ENCODE measurements at places on chromosomes 1 and 21.

- peaks cover 31% of the 10 kb centered on the region for H3K4me1 ChIP-seq
- DNase-seq: no peak
- peaks cover 55% of the 10 kb centered on the region for H3K36me3 ChIP-seq
- peak overlapping the region; percentile 66 for H3K27ac ChIP-seq
- H3K27me3 ChIP-seq: no peaks in the 10 kb centered on the region
These were observed 10.4 kb downstream of the LGALS8 start for GRCh38 chr1:236534151-236534651.

- no peaks in the 10 kb centered on the region for H3K27me3 ChIP-seq
- peak; percentile 23 for DNase-seq
- peak overlapping the region; percentile 64 for H3K4me3 ChIP-seq
- peaks cover 29% of the 10 kb centered on the region for H3K4me1 ChIP-seq
- H3K27ac ChIP-seq: peak overlapping the region; percentile 66
These were observed 29.4 kb downstream of the MRPL37 start for GRCh38 chr1:54229281-54229891.

DNA sequence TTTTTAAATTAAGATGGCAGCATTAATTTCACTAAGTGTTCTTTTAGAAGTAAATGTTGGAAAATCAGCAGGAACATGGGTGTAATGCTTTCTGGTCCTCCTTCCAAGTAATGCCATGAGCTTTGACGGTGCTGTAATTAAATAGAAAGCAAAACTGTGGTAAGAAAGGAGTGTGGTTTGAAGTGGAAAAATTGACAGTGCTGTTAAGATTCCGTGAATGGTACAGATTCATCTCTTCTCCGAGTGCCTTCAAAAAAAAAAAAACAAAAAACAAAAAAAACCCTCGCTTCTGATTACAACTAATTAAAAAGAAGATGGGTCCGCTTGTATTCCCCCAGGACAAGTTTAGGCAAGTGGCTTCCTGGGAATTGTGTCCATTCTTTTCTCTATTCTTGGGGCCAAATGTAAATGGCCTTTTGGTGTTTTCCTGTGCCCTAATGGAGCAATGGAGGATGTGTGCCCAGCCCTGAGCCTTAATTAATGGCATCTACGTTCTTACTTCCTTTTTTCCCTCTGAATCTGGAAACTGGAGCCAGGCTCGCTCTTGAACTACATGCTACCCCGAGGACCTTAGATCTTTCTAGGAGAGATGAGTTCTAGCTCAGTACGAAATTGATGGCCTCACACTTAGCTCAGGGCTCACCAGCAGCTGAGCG, 5.1 kb downstream of the LMO4 start:
- peak overlapping the region; percentile 89 for H3K27ac ChIP-seq
- peak overlapping the region; percentile 84 for H3K4me3 ChIP-seq
- peaks cover 53% of the 10 kb centered on the region for H3K4me1 ChIP-seq
- H3K36me3 ChIP-seq: peaks cover 35% of the 10 kb centered on the region

DNA sequence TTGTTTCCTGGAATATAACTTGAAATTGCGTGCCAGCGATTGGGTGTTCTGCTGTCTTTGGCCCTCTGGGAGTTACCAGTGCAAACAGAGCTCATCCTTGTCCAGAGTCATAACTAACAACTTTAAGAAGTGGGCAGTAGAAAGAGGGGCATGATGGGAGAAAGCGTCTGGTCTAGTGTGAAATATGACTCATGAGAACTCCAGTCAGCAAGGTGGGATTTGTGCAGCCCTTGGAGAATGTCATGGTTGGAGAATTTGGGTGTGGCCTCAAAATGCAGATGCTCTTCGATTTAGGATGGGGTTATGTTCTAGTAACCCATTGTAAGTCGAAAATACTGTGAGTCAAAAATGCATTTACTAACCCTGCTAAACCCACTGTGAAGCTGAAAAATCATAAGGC, 12.9 kb downstream of the ATP1B1 start:
- no peak overlapping the region for H3K4me3 ChIP-seq
- DNase-seq: no peak
- no peak overlapping the region for H3K27ac ChIP-seq
- H3K4me1 ChIP-seq: peaks cover 13% of the 10 kb centered on the region
- H3K27me3 ChIP-seq: no peaks in the 10 kb centered on the region
- peaks cover 37% of the 10 kb centered on the region for H3K36me3 ChIP-seq

GRCh38 chr1:7871136-7871535, 18.3 kb upstream of the UTS2 start:
- no peak for DNase-seq
- H3K4me3 ChIP-seq: no peak overlapping the region

GRCh38 chr21:44932408-44933181, 7.2 kb upstream of the SLX9 start:
- H3K4me1 ChIP-seq: peaks cover 34% of the 10 kb centered on the region
- no peaks in the 10 kb centered on the region for H3K36me3 ChIP-seq
- no peak overlapping the region for H3K27ac ChIP-seq
- no peaks in the 10 kb centered on the region for H3K27me3 ChIP-seq
- peak overlapping the region; percentile 62 for H3K4me3 ChIP-seq

DNA sequence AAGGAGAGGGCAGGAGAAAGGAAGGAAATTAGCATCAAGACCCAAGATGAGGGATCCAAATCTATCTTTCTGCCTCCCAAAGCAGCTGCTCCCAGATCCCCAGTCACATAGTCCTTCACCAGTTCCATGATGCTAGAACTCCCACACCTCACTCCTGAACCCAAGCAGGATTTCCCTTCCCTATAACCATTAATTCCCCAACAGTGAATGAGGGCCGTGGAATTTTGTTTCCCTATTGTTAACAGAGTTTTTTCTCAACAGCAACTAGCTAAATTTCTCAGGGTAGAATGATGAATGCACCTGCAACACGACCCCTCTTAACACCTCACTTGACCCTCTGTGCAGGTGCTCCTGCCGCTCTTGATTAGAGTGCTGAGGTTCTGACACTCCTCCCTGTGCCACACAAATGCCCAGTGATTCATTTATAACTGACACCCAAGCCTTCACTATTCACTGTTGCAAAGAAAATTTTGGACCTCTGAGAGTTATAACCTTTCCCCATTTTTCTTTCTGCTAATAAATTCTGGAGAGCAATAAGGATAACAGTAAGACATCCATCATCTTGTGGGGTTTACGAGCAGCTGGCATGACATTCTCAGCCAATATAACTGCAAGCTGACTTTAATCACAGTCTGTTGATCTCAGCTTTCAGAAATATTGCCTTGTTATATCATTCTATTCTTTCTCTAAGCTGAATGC, 25.4 kb upstream of the NPL start:
- H3K4me3 ChIP-seq: no peak overlapping the region
- H3K27me3 ChIP-seq: peaks cover 11% of the 10 kb centered on the region
- H3K27ac ChIP-seq: no peak overlapping the region
- no peak for DNase-seq
- no peaks in the 10 kb centered on the region for H3K4me1 ChIP-seq
- no peaks in the 10 kb centered on the region for H3K36me3 ChIP-seq

GRCh38 chr21:45818904-45819285, 162.7 kb upstream of the COL6A1 start:
- H3K4me3 ChIP-seq: no peak overlapping the region
- DNase-seq: peak; percentile 64
- H3K27me3 ChIP-seq: peaks cover 5% of the 10 kb centered on the region
- peaks cover 2% of the 10 kb centered on the region for H3K36me3 ChIP-seq
- H3K4me1 ChIP-seq: peaks cover 38% of the 10 kb centered on the region

GRCh38 chr1:204509186-204509635, 7.0 kb upstream of the MDM4 start:
- no peak overlapping the region for H3K27ac ChIP-seq
- no peak overlapping the region for H3K4me3 ChIP-seq
- peaks cover 2% of the 10 kb centered on the region for H3K27me3 ChIP-seq
- H3K4me1 ChIP-seq: peaks cover 37% of the 10 kb centered on the region

DNA sequence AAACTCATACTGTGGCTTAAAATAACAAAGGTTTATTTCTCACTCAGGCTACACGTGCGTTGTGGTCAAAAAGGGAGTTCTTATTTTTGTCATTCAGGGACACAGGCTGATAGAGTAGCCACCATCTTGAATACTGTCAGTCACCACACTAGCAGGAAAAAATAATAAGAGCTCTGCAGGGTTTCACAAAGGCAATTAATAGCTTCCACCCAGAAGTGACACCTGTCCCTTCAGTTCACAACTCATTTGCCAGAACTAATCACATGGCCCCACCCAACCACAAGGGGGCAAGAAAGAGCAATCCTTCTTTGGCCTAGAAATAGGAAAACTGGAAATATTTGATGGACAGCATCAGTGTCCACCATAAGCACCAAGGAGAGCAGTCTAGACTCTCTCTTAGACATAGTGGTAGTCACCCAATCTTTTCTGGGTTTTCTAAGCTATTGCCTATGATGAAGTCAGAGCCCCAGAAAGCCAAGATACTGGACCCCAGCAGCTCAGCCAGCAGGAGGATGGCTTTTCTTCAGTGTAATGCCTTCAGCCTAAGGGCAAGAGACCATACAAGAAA, 8.2 kb downstream of the HAPLN2 start:
- peaks cover 57% of the 10 kb centered on the region for H3K27me3 ChIP-seq
- DNase-seq: no peak
- H3K4me1 ChIP-seq: peaks cover 8% of the 10 kb centered on the region

GRCh38 chr21:43762303-43763128, 13.6 kb downstream of the CSTB start:
- DNase-seq: no peak
- H3K36me3 ChIP-seq: peaks cover 18% of the 10 kb centered on the region
- no peak overlapping the region for H3K27ac ChIP-seq
- H3K4me3 ChIP-seq: no peak overlapping the region
- no peaks in the 10 kb centered on the region for H3K4me1 ChIP-seq

- no peak overlapping the region for H3K4me3 ChIP-seq
- no peak for DNase-seq
- no peaks in the 10 kb centered on the region for H3K27me3 ChIP-seq
- no peaks in the 10 kb centered on the region for H3K36me3 ChIP-seq
These were observed 106.8 kb upstream of the C1orf174 start for GRCh38 chr1:4006676-4007374.

DNA sequence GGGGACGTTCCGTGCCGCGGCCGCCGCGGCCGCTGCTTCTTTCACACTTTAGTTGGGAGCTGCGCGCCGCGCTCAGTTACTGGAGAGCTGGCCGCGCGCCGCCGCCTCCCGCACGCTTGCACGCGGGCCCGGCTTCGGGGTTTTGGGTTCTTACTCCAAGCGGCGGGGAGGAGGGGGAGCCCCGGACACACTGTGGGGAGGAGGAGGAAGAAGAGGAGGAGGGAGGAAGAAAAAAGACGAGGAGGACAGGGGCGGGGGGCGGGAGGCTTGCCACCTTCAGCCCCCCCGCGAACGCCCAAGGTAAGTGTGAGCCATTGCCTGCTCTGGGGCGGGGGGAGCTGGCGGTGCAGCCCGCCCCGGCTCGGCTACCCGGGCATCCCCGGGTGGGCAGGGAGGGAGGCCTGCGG, 243 bp downstream of the C1orf21 start:
- H3K36me3 ChIP-seq: no peaks in the 10 kb centered on the region
- peak overlapping the region; percentile 59 for H3K27ac ChIP-seq
- no peak for DNase-seq
- peak overlapping the region; percentile 87 for H3K4me3 ChIP-seq

DNA sequence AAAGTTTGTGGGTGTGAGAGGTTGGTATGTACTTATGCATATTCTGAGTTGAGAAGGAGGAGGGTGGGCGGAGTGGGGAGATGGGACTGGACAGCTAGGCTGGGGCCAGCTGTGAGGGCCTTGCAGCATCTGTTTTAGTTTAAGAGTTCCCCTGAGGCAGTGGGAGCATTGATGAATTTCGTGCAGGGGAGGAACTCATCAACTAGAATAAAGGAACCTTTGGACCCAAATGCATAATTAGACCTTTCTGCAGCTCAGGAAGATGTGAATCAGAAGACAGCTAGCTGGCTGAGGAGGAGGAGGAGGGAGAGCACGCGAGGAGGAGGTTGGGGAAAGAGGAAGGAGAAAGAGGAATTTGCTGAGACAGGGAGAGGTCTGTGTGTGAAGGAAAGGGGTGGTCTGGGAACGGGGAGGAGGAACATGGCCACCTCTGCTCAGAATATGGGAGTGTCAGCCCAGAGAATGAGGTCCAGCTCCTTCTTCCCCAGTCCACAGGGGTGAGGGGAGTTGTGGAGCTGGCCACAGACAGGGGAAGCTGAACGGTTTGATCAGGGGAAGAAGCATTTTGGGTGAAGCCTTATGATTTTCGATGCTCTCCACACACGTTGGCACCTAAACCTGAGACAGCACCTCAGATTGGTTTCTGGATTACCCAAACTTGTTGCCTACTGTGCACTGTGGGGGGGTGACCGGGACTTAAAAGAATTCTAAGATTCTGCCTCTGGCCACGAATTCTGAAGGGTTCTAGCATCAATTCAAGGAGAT, 27.7 kb downstream of the MYOG start:
- H3K4me3 ChIP-seq: no peak overlapping the region
- no peaks in the 10 kb centered on the region for H3K4me1 ChIP-seq
- H3K27ac ChIP-seq: peak overlapping the region; percentile 5
- no peak for DNase-seq
- H3K36me3 ChIP-seq: peaks cover 15% of the 10 kb centered on the region

- H3K36me3 ChIP-seq: no peaks in the 10 kb centered on the region
- no peak overlapping the region for H3K27ac ChIP-seq
- no peak for DNase-seq
- peaks cover 28% of the 10 kb centered on the region for H3K4me1 ChIP-seq
- H3K27me3 ChIP-seq: peaks cover 6% of the 10 kb centered on the region
- no peak overlapping the region for H3K4me3 ChIP-seq
These were observed 1.1 kb upstream of the CD244 start for GRCh38 chr1:160863774-160864131.

DNA sequence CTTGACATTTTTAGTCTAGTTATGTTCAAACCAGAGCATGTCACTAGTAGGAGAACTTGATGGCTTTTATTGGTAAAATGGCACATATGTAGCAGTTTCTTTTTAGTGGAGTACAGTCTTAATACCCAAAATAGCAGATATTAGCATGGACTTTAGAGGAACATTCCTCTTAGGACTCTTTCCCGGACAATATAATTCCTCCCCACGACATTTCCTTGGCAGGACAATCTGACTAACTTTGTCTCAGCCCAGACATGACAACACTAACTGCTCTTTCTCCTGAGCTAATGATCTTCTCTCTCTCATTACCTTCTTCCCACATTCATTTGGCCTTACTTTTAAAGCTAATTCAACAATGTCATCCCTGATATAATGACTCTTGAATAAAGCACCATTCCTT, 62.5 kb downstream of the ADAMTS1 start:
- no peaks in the 10 kb centered on the region for H3K36me3 ChIP-seq
- no peak for DNase-seq
- no peaks in the 10 kb centered on the region for H3K27me3 ChIP-seq
- H3K4me1 ChIP-seq: no peaks in the 10 kb centered on the region

GRCh38 chr21:33412832-33413519, 9.8 kb downstream of the IFNGR2 start:
- H3K4me3 ChIP-seq: no peak overlapping the region
- peaks cover 30% of the 10 kb centered on the region for H3K36me3 ChIP-seq
- DNase-seq: no peak

- peak overlapping the region; percentile 81 for H3K27ac ChIP-seq
- H3K36me3 ChIP-seq: peaks cover 25% of the 10 kb centered on the region
- no peaks in the 10 kb centered on the region for H3K27me3 ChIP-seq
- H3K4me1 ChIP-seq: peaks cover 40% of the 10 kb centered on the region
These were observed 3.8 kb upstream of the ARHGEF2 start for GRCh38 chr1:155982106-155982505.

- no peaks in the 10 kb centered on the region for H3K27me3 ChIP-seq
- H3K27ac ChIP-seq: no peak overlapping the region
- no peaks in the 10 kb centered on the region for H3K36me3 ChIP-seq
- H3K4me3 ChIP-seq: no peak overlapping the region
These were observed 45.5 kb upstream of the RASAL2 start for GRCh38 chr1:178048426-178048825.
